ENCODE measurements at places on chromosomes 2 and 18.

DNA sequence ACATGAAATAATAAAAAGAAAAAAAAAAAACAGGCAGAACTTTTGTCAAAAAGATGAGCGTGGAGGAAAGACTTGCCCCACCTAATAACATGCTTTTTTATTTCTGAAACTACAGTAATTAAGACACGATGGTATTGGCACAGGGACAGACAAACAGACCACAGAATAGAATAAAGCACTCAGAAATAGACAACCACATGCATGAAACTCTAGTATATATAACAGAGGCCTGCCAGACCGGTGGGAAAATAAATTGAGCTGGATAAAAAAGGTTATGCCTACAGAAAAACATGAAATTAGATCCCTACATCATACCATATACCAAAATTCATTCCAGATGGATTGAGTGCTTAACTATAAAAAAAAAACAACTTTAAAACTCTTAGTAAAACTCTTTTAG lies 163.1 kb downstream of the NRP2 start:
- no peak for DNase-seq

DNA sequence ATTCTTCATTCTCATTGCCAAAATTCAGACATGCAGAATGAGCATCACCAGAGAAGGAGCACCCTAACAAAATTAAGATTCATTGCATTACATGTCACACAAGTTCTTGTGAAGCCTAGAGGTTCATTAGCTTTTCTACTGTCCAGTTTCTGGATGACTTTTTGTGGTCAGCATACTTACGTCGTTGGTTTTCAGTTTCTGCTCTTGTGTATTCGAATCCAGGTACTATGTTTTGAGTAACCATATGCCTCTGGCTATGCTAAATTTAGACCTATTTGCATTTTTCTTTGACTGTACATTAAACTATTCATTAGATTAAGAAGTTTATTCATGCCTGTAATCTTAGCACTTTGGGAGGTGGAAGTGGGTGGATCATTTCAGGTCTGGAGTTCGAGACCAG lies 251.3 kb downstream of the PARD3B start:
- no peak for DNase-seq

GRCh38 chr2:188517549-188518215 lies 226.0 kb downstream of the GULP1 start:
- DNase-seq = no peak

DNA sequence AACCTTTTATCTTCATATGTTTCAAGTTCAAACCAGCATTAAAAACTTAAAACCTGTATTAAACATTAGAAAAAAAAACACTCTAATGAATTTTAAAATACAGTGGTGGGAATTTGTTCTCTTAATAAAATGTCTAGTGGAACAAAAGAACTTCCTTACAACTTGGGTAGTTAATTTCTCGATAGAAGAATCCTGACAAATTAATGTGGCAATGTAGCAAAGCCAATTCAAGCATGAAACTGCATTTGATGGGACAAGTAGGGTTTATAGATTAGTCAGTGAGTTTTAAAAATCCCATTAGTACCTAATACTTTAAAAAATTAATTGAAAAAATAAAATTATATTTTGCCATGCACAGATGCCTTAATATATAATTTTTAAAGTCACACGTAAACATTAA lies 59.4 kb downstream of the PDE1A start:
- no peak for DNase-seq

DNA sequence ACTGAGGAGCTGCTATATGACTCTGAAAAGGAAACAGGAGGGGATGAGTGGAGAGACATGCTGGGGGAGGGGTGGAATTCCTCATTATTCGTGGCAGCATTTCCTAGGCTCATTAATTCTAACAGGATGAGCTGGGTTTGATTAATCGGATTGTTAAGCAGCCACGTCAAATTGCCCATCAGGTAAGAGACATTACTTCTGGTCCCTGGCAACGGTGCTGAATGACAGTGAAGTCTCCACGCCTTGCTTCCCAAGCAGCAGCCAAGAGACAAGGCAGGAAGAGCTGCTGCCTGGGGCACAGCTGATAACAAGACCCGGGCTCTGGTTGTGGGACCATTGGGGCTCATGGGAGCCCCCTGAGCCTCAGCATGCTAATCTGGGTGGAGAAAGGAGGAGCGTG lies 86.6 kb downstream of the MARCHF4 start:
- DNase-seq = no peak

DNA sequence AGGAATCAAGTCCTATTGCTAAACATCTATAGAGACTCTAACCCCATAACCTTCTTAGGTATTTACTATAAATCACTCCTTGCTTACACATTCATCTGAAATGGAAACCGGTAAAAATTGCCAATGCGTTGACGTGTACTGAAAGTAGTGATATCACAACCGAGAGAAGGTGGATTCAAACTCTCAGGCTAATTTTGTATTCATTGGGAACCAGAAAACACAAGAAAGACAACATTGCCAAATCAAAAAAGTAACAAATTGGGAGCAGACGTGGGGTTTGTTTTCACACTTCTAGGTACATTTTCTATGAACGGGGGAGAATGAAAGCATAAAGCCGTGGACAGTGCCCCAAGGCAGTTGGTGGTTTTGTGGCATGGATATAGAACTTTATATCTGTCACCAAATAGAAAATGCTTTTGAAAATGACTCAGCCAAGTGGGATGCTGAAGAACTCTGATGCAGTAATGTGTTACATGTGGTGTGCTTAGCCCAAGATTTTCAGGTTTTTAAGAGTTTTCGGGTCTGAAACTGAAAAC lies 155.1 kb upstream of the RASGRP3 start:
- DNase-seq = no peak

Data from stimulated activated CD4-positive, alpha-beta T cell treated with anti-CD3 and anti-CD28 coated beads, Interleukin-1b, Interleukin-23, amount 100 ng/mL, for 1 hour (primary cell).